ENCODE measurements at places on chromosomes 4 and X.
A peak's percentile ranks its signal among the peaks of the same experiment; 100 is the strongest.

DNA sequence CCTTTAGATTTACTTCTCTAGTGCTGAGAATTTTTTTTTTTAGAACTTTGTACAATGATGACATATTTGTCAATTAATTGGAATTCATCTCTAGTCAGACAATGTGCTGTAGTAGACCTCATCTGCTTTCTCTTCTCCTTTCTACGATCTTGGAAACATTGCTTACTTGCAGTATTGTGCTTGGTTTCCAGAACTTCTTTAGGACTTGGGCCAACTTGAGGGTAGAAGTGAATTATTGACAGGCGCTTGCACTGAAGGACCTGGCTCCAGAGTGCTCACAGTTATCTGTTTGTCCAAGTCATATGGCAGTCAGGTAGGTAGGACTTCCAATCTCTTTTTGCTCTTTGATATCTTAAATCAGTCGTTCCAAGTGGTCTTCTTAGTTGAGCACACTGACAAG, 39.6 kb downstream of the FNIP2 start:
- no peak for DNase-seq

GRCh38 chr4:26861434-26862186, 969 bp downstream of the STIM2 start:
- DNase-seq = peak; percentile 19

GRCh38 chrX:37993837-37994619, 12.3 kb upstream of the SYTL5 start:
- DNase-seq = no peak

- DNase-seq = no peak
Observed at GRCh38 chr4:122167369-122167768, 15.2 kb downstream of the BLTP1 start.

- DNase-seq = no peak
Observed at GRCh38 chr4:112425823-112426222, 90.2 kb downstream of the NEUROG2 start.

- DNase-seq = no peak
Observed at GRCh38 chr4:52657292-52657617, 1.8 kb downstream of the USP46 start.

- no peak for DNase-seq
Observed at GRCh38 chr4:161585011-161585410, 578.8 kb downstream of the FSTL5 start.

GRCh38 chr4:54661169-54661568, 3.4 kb downstream of the KIT start:
- DNase-seq = no peak

GRCh38 chr4:7193030-7193958, 956 bp downstream of the SORCS2 start:
- peak; percentile 30 for DNase-seq

- no peak for DNase-seq
Observed at GRCh38 chr4:133162941-133163340, 13.8 kb downstream of the PCDH10 start.

DNA sequence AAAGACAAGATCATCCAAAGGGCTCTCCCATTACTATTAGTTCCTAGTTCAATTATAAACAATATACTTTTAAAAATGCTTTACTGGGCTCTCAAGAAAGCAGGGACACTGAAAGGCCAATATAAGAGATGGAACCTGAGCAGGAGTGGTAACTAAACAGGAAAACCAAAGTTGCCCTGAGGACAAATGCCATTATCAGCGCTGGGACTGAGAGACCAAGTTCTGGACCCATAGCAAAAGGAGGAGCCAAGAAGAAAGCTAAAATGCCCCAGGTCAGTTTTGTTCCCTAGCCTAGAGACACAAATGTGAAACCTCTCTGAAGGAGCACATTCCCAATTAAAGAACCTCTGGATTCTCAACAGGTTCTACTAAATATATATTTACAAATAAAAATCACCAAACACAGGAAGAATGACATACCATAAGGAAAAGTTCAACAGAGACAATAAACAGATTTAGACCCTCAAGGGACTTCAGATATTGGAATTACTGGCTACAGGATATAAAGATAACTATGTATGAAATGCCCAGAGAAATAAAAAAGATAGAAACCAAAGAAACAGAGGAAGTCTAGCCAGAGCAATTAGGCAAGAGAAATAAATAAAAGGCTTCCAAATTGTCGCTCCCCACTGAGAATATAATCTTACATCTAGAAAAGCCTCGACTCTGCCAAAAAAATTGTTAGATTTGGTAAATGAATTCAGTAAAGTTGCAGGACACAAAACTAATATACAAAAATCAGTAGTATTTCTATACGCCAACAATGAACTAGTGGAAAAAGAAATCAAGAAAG, 67.1 kb downstream of the KLHL8 start:
- no peak for DNase-seq

DNA sequence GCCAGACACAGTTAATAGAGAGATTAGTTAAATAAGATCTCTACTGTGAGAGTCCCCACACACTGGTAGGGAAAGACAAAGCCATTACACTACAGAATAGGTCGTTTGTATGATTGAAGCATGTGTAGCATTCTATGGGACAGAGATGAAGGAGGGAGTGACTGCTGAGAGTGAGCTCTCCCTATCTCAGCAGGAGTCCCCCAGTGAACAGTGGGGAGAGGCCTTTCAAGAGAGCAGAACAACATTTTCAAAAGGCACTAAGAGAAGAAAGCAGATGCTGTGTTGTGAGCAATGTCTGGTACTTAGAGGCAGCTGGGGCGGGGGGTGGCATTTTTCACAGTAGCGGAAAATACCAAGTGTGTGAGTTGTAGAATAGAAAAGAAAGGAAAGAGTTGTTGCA, 413.6 kb downstream of the AFF2 start:
- no peak for DNase-seq

- no peak for DNase-seq
Observed at GRCh38 chr4:149931431-149931830, 115.8 kb upstream of the IQCM start.

GRCh38 chr4:153919667-153920066, 130.8 kb upstream of the SFRP2 start:
- no peak for DNase-seq

GRCh38 chr4:68375667-68376559, 26.0 kb upstream of the YTHDC1 start:
- peak; percentile 5 for DNase-seq

DNA sequence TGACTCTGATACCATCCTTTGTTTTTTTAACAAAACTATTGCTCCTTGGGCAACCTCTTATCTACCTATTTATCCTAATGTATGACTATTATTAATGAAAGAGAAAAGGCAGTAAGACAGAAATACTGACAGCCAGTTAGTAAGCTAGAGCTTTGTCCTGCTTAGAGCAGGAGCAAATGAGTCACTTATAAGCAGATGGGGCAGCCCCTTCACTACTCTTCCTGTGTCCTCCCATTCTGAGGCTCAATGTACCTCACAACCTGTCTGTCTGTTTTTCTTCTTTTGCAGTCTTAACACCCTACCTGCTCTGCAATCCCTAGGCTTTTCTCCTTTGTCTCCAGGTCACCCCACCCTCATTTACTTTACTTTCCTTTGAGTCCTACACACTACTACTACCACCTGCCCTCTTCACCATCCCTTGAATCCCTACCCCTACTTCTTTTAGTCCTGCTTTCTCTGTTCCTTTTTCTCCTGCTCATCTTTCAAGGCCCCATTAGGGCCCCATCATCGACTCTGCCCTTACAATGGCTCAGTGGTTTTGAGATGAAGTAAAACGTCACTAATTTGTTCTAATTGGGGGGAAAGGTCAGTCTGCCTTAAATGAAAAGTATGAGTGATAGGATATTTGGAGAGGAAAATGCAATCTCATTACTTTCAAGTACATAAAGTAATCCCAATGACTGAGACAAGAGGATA, 294.3 kb downstream of the GUCY2F start:
- DNase-seq = peak; percentile 77

DNA sequence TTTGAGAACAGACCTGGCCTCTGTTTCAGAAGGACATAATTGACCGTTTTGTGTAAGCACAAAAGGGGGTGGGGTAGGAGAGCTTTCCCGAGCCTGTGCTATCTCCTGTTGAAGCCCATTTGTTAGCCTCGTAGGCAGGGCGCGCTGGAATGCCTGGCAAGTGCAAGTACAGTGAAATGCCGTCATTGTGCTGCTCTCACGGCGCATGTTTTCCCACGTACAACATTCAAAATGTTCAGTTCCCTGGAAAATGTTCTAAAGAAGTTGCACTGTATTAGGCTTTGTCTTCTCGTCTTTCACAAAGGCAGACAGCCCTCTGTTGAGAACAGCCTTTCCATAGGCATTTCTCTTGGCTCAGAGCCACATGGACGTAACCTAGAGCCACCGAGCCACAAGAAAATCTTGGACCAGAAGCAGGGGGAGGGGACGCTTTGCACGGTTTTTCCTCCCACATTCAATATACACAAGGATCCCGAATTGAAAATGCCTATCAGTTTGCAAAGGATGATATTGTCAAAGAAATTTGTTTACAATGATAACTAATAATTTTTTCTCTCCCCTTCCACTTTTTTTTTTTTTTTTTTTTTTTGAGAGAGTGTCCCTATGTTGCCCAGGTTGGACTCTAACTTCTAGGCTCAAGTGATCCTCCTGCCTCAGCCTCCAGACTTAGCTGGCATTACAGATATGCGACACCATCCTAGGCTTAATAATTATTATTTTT, 54.6 kb upstream of the RAPGEF2 start:
- no peak for DNase-seq

- DNase-seq = peak; percentile 59
Observed at GRCh38 chr4:183443655-183444213, 702 bp upstream of the CDKN2AIP start.

- DNase-seq = no peak
Observed at GRCh38 chr4:41512596-41512995, 25.4 kb upstream of the LIMCH1 start.

DNA sequence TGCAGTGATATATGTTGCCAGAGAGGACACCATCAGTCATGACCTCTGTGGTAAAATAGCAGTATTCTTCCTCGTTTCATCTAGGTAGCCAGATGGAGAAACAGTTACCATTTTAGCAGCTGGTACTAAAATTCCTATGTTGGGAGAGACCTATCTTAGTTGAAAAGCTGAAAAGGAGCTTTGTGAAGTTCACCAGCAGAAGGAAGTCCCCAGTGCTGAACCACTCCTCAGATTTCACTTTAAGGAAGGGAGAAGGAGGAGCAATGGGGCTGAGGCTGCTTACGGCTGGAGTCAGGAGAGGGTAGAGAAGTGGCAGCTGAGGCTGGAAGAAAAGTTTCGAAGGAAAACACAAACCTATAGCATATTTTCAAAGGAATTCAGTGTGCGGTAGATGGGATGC, 103.7 kb downstream of the ATXN3L start:
- no peak for DNase-seq

DNA sequence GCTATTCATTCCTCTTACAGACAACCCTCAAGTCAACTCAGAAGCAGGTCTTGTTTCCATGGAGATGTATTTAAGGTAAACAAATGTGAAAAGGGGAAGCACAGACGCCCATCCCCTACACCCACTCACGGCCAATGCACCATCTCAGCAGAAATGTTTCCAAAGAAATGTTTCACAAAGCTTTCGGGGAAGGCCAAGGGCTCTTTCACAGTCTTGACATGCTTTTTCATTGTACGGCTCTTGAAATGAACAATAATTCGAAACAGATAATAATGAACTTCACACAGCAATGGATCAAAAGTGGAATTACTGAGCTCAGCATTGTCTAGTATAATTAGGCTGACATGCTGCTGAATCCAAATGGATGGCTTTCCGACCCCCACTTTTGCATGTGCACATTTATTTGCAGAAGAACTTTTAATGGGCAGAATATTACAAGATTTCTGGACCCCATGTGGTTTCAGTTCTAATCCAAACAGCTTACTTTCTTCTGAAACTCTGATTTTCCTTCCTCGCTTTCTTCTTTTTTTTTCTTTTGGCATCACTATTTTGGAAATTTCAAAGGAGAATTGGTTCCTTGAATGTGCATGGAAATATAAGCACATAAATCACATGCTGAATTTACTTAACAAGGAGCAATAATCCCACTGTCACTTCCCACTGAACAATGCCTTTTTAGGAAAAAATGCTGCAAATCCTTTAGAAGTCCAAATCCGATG, 160.9 kb downstream of the SMIM20 start:
- DNase-seq = peak; percentile 3

DNA sequence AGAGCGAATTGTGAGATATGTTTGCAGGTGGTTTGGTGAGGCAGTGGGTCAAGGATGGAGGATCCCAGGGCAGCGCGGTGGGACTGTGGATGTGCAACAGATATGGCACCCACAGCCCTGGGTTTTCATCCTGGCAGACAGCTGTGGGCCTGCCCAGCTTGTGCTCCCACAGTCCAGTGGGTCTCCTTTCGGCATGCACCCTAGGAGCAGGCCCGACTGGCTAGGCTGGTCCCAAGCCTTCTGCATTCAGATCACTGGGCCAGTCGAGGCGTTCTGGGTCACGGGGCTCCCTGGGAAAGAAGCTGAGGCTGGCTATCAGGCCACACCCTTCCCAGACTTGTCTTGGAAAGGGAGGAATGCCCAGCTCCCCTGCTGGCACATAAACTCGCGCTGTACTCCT, 2289.6 kb downstream of the ARAP2 start:
- no peak for DNase-seq

GRCh38 chrX:126900937-126901336, 81.4 kb downstream of the PRR32 start:
- DNase-seq = no peak

DNA sequence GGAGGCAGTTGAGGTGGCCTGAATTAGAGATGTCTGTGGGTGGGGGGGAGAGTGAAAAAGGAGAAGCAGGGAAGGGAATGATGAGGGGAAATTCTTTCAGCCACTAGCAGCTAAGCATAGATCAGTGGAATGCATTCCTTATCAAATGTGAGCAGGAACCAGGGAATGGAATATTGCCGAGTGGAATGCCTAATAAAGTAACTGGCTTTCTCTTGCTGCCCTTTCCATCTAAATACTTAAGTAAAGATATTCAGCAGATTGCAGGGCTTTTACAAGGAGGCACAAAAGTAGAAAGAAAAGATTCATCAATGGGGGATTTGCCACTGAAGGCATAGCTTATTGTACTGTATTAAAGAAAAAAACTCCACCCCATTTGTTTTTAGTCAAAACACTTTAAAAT, 263.0 kb upstream of the RPS6KA3 start:
- DNase-seq = no peak

GRCh38 chr4:38154681-38155588, 194.7 kb downstream of the PTTG2 start:
- no peak for DNase-seq

DNA sequence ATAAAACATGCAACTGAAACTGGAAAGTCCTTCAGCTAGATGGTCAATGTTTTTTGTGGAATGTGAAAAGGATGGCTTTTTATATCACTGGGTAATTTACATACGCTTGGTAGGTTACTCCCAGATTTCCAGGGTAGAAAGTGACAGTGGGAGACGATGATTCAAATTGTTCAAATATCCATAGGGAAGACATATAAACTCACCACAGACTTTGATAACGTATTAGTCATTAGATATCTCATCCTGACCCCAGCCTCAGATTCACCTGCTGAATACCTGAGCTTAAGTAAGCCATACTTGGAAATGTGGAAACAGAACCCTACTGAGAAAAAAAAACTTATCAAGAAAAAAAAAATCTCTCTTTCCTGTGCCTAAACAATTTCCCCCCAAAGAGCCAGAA, 169.4 kb downstream of the ZNF674 start:
- no peak for DNase-seq

GRCh38 chr4:911221-911751, 20.8 kb downstream of the GAK start:
- no peak for DNase-seq
